ELR (cell line): ENCODE measurements at places on chromosomes 2 and 18.

DNA sequence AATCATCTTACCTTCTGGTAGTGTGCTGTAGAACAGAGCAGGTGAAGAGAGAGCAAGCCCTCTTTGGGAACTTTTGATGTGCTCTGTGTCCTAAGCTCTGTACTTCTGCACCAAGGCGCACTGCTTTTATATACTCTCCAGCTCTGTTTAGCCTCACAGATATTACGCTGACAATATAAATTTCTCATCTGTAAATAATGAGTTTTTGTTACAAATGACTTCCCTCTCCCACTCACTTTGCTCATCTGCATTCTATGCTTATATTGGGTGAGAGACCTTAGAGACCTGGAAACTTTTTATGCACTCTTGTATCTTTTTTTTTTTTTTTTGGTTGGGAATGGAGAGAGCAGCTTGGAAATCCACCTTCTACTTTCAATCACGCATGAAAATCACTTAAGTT is at the start of gene GCG:
Gene GCG, minus strand, starts transcription at position 101 of the 400 bp plus-strand sequence. CDS start 3,069 bp downstream, outside the sequence.
- DNase-seq: no peak

- no peak for DNase-seq
These were observed 102.2 kb upstream of the TAF1B start for GRCh38 chr2:9741110-9741509.

DNA sequence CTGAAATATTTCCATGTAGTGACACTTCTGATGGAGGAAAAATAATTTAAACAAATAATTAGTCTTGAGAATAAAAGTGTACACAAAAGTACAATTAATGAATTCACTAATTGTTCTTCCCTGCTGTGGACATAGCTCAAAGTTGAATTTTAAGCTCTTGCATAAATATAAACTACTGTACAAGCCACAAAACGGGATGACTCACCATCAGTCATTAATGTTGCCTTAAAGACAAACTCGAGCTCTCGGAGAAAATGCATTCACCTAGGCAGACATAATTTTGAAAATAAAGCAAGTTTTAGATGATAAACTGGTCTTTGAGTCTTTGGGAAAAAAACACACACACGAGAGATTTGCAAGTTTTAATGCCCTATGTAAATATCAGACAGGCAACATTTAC is 436.4 kb downstream of the ZNF521 start:
- DNase-seq: peak; percentile 43

GRCh38 chr2:84293791-84294380 is 165.2 kb downstream of the SUCLG1 start:
- no peak for DNase-seq

DNA sequence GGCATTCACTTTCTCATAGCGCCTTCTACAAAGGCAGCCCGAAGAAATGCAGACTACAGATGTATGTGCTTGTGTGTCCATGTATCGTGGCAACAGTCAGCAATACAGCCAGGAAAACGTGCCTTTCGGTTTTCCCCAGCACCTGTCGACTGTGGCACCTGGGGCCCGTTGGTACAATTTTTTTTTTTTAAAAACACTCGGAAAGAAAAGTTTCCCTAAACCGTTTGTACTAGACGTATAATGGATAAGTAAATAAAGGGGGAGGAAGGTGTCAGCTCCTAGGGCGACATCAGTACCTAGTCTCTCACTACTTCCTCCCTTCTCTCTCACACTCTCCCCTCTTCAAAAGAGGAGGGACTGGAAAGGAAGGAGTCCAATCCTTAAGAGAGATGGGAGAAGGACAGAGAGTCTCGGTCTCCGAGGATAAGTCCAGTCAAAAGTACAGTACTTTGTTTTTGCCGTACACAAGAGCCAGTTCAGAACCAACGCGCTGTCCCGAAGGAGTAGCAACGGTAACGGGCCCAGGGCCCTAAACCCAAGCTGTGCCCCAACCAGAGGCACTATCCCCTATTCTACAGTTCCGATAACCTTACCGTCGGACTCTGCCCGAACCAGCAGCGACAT is 759 bp downstream of the PPP4R3B start:
- peak; percentile 63 for DNase-seq

GRCh38 chr2:60329225-60329624 is 224.2 kb downstream of the BCL11A start:
- DNase-seq: no peak

DNA sequence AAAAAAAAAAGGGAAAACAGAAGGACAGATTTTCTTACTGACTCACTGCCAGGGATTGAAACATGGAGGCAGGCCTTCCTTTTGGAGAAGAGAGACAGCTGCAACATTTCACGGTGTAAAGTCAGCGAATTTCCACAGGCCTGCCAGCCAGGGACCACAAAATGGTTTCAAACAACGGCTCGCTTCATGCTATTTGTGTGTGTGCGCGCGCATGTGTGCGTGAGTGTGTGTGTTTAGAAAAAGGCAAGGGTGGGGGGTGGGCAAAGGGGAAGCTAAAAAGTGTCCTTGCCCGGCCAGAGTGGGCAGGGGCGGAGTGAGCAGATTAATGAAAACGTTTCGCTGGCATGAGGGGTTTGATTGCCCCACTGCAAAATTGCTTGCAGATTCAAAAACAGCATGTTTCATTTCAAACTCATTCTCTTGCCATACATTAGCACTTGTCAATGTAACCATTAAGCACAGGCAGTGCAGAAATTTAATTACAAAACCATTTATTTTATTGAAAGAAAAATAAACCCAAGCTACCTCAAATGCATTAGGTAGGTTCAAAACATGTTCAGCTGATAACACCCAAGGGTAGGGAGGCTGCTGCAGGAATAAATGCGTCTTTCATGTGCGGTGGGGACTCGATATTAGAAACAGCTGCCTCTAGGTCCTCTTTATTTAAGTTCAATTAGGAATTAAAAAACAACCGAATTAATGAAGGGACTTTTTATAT is 182.1 kb upstream of the SIX2 start:
- DNase-seq: no peak

- peak; percentile 60 for DNase-seq
These were observed 1.6 kb downstream of the SESTD1 start for GRCh38 chr2:179263015-179263414.
